Keratinocyte (primary cell): ENCODE measurements at places on chromosomes 6 and 20. TPM values are rescaled to one million over a fixed set of nuclear protein-coding genes. Genes with fewer than 3 reads are reported as not detected.

GRCh38 chr6:80148220-80148619 lies 41.7 kb downstream of the BCKDHB start:
- DNase-seq, result no peak

DNA sequence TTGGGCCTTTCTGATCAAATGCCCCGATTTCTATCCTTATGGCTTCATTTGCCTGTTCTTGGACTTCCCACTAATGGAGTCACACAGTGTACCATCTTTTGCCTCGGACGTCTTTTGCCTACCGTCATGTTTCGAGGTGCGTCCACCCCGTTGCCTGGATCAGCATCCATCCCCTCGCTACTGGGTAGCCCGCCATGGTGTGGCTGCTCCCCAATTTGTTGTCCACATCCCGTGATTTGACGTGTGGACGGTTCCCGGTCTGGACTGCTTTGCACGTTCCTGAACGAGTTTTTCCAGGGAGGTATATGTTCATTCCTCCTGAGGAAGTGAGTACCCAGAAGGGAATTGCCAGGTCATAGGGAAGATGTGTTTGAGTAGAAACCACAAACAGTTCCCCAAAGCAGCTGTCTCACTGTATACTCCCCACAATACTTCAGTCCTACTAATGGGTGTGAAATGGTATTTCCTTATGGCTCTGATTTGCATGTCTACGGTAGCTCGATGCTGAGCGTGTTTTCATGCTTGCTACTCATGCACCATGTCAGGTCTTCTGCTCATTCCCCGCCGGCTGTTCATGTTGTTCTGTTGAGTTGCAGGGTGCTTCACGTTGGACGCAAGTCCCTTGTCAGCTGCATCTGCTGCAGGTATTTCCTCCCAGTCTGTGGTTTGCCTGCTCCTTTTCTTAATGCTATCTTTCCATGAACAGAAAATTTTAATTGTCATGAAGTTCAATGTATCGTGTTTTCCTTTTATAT lies 86.8 kb upstream of the AFDN start:
- DNase-seq, result no peak

GRCh38 chr6:129662980-129663431 lies 47.0 kb downstream of the ARHGAP18 start:
- no peak for DNase-seq

DNA sequence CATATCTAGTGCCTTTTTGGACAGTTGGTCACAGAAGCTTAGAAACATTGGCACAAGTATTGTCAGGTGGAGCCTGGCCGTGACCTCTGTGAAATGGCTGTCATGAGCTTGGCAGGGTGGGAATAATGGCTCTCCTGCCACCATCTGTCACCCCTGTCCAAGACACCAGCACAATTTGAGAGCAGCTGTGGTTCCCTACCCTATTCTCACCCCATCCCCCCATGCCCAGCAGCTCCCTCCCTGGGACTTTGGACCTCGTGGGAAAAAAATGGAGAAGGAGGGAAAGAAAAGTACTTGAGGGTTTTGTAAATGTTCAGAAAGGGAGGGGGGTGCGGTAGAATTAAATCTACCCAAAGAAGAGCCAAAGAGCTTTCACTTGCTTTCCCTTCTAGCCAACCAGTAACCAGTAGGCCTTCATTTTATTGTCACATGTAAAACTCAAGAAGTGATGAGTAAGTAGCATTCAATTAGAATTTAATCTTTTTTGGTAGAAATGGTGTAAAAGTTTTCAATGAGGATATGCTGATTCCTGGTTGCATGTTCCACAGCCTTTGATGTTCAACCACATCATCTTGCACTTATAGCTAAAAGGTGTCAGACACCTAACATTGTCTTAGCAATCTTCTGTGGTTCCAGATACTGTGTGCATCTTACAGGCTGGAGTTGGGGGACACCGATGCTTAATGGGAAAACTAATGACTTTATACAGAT lies 263.5 kb upstream of the TAB2 start:
- DNase-seq, result no peak

DNA sequence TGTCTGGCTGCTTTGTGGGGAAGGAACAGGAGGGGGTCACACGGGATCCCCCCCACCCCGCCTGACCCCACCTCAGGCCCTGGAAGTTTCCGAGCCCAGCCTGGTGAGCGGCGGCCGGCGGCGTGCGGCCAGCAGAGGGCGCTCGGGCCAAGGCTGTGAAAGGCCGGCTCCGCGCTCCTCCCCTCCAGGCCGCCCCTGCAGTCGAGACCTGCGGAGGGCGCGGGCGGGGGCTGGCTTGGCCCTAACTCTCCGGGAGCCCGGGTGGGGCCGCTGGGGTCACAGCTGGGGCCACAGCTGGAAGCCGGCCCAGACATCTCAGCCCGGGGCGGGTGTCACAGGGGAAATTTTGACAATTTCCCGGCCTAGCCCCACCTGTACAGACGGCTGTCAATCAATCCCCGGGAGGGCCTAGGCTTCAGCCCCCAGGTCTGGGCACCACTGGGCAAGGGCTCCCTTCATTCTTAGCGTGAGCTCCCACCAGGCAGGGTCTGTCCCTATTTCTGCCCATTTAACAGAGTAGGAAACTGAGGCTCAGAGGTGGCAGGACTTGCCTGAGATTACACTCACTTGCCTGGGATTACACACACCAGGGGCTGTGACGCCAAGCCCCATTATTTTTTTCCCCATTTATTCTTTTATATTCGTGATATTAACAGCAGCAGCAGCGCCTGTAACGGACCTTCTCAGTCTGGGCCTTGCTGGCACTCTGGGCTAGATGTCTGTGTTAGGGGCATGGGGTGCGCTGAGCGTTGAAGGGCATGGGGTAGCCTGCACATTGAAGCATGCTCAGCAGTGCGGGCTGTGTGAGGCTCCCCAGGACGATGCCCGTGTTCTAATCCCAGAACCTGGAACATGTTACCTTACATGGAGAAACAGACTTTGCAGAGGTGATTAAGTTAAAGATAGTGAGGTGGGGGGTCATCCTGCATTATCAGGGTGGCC lies 23.0 kb downstream of the ZBP1 start:
- no peak for DNase-seq

DNA sequence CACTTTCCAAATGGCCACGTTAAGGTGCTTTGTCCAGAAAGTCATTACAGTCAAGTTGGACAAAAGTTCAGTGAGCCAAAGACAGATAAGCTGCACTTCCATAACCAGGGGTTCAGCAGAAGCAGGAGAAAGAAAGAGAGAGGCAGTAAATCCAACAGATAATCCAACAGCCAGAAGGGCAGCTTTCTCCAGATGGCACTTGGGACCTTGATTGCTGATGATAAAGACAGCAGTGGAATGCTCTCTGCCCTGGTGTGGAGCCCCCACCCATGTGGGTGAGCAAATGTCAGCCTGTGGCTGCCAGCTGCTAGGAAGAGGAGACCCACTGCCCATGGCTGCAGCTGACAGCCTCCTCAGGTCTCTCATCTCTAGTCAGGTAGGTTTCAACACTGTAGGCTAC lies 18.7 kb upstream of the NRSN1 start:
- no peak for DNase-seq

GRCh38 chr20:64084685-64085152 lies 521 bp upstream of the LKAAEAR1 start:
- DNase-seq, result no peak

- DNase-seq, result no peak
Observed at GRCh38 chr20:32205110-32205842, 2.3 kb downstream of the PLAGL2 start.

- DNase-seq, result no peak
Observed at GRCh38 chr20:64080013-64080812, at the start of gene OPRL1. TSS of gene OPRL1 (plus strand) at chr20:64080082. CDS start at chr20:64092721, 12,639 bp downstream.

GRCh38 chr20:36507746-36508145 lies 33.6 kb upstream of the MYL9 start:
- no peak for DNase-seq

Gene IL17F
- polyA plus RNA-seq, result not detected in 3 replicates

Gene VNN1
- polyA plus RNA-seq, result 1.5 to 3.8 TPM (median 3.3 TPM) in 3 replicates

Gene MYLK2
- polyA plus RNA-seq, result 0.02 to 0.05 TPM in 2 of 3 replicates, not detected in the other

Gene MCHR2
- not detected in 3 replicates for polyA plus RNA-seq

Gene ARFGEF3
- polyA plus RNA-seq, result 0.09 to 0.14 TPM (median 0.13 TPM) in 3 replicates

Gene SIRPA
- polyA plus RNA-seq, result 19.9 to 50.7 TPM (median 23.7 TPM) in 3 replicates

Gene DEFB124
- not detected in 3 replicates for polyA plus RNA-seq
